ENCODE measurements at places on chromosomes 5 and 9.

- no peak for DNase-seq
These were observed 131.1 kb downstream of the ZCCHC7 start for GRCh38 chr9:37251452-37251851.

GRCh38 chr9:123975871-123976270 is 35.7 kb upstream of the LHX2 start:
- DNase-seq = no peak

DNA sequence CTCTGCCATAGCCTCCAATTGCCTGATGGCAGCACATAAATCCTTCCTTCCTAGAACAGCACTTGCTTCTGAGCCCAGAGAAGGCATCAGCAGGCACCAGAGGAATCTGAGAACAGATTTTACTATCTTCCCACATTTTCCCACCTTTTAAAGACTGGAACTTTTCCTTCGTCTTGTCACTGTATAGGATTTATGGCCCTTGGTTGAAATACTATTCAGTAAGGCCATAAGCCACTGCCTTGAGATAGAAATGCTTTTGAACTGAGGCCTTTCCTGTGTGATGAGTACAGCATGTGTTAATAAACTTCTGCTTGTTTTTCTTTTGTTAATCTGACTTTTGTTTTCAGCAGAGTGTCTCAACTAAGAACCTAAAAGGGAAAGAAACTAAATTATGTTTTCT is 84.3 kb downstream of the MRPS27 start:
- no peak for DNase-seq

- no peak for DNase-seq
These were observed 263.2 kb downstream of the ISL1 start for GRCh38 chr5:51646482-51646881.

- no peak for DNase-seq
These were observed 151.3 kb upstream of the TRPC7 start for GRCh38 chr5:136516637-136517036.

DNA sequence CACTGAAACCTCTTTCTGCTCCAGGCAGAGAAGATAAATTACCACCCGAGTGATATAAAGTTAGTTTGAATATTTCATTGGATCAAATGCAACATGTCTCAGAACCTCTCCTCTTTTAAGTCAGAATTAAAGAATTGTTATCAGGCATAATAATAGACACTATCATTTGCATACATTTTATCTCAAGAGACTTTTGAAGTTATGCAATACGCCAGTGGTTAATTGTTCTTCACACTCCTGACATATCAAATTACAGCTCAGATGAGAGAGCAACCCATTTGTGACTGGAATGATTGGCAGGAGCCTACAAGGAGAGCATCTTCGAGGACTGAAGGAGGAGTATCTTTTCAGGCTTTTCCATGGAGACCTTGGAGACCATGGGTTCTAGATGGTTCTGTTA is 452.2 kb downstream of the KDM4C start:
- no peak for DNase-seq

GRCh38 chr5:124650147-124650561 is 96.3 kb downstream of the ZNF608 start:
- DNase-seq = no peak

DNA sequence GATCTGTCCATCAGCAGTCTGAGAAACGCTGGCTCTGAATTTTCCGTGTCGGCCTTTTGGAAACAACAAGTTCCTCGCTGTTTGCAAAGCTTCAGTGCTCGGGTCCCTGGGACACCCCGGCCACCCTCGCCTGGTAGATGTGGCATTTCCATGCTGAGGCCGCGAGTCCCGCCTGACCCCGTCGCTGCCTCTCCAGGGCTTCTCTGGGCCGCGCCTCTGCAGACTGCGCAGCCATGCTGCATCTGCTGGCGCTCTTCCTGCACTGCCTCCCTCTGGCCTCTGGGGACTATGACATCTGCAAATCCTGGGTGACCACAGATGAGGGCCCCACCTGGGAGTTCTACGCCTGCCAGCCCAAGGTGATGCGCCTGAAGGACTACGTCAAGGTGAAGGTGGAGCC is 4.7 kb downstream of the NTNG2 start:
- DNase-seq = no peak

GRCh38 chr9:108478431-108479332 is 377.1 kb downstream of the ACTL7B start:
- peak; percentile 48 for DNase-seq

DNA sequence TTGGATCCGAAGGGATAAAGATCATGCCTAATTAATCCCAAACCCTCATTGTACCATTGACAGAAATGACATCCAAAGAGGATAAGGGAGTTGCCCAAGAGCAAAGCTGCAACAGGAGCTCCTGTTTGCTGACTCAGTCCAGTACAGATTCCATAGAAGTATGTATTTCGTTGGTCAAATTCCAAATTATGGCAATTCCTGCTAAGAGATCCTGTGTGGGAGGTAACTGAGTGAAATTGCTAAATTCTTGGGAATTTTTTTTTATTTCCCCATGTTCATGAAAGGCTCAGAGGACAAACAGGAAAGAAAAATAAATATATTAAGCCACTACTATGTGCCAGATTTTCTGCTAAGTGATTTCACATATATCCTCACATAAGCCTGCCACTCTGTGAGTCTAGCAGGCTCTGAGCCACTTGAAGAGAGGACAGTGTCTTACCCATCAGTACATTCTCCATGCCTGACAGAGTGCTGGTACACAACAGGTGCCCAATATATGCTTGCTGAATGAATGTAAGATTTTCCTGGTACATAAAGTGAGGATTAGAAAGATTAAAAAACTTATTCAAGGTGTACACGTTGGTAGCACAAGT is 132.7 kb downstream of the GLIS3 start:
- no peak for DNase-seq

GRCh38 chr9:76620581-76620980 is 143.7 kb upstream of the PCA3 start:
- DNase-seq = no peak

GRCh38 chr9:97517331-97518089 is 16.0 kb downstream of the TMOD1 start:
- no peak for DNase-seq

GRCh38 chr9:6681957-6682501 is 36.5 kb upstream of the GLDC start:
- DNase-seq = no peak

DNA sequence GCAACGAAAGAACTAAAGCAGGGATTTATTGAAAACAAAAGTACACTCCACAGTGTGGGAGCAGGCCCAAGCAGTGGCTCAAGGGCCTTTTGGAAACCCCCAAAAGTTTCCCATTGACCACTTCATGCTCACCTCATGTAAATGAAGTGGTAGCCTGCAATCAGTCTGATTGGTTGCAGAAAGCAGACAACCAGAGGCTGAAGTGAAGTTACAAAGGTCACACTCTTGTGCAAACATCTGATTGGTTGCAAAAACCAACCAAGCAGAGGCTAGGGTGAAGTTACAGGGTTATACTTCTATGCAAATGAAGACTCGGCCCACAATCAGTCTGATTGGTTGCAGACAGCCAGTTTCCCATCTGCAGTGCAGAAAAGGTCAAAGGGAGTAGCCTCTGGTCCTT is 258.0 kb downstream of the YTHDC2 start:
- DNase-seq = no peak

DNA sequence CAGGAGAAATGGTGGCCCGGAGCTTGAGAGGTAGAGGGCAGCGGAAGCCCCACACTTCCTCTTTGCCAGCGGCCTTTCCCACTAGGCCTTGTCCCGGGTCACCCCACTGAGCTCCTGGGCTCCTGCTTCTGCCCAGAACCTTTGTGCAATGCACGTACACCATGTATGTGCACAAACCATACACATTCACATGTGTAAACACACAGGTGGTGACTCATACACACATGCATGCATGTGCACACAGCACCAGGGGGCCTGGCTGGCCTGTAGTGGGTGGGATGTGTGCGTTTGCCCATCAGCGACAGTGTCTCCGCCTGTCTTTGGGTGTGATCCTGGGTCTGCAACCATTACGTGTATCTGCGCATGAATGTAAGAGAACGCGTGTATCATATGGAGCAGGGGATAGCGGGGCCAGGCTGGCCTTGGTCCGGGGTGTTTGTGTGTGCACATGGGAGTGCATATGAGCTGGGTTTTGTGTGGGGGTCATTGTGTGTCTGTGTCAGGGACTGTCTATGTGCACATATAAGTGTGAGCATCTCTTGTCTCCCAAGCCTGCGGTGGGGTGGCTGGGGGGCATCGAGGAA is 43.7 kb downstream of the PSD2 start:
- no peak for DNase-seq

- peak; percentile 39 for DNase-seq
These were observed 25.4 kb upstream of the ZSWIM6 start for GRCh38 chr5:61306531-61307131.

- DNase-seq = peak; percentile 13
These were observed 3.6 kb upstream of the CCNJL start for GRCh38 chr5:160315968-160316367.

GRCh38 chr9:33209394-33209793 is 30.6 kb upstream of the SPINK4 start:
- no peak for DNase-seq

DNA sequence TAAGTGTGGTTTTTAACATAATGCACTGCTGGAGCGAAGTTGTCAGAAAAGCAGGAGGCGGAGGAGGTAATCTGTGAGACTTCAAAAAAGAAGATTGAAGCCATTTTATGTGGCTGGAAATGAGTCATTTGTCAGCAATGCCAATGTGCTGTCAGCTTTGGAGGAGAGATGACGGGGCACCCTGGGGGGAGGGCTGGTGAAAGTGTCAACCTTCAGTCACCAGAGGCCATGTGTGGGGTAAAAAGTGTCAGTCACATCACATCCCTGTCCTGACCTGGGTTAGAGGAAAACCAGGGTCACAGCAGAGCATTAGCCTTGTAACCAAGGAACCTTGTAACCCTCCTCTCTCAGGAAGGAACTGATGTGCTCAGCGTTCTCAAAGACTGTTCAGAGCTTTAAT is 59.1 kb downstream of the TLR4 start:
- no peak for DNase-seq

GRCh38 chr5:65199993-65200675 is 281.6 kb downstream of the ADAMTS6 start:
- no peak for DNase-seq

GRCh38 chr9:74940600-74940999 is 12.1 kb downstream of the C9orf40 start:
- peak; percentile 9 for DNase-seq

- DNase-seq = no peak
These were observed 30.2 kb upstream of the HTR4 start for GRCh38 chr5:148684528-148684927.

GRCh38 chr5:34656001-34656699 is at the start of gene RAI14:
RAI14 (plus strand) TSS chr5:34656328; CDS start chr5:34686920, 30,592 bp downstream.
- DNase-seq = peak; percentile 91

DNA sequence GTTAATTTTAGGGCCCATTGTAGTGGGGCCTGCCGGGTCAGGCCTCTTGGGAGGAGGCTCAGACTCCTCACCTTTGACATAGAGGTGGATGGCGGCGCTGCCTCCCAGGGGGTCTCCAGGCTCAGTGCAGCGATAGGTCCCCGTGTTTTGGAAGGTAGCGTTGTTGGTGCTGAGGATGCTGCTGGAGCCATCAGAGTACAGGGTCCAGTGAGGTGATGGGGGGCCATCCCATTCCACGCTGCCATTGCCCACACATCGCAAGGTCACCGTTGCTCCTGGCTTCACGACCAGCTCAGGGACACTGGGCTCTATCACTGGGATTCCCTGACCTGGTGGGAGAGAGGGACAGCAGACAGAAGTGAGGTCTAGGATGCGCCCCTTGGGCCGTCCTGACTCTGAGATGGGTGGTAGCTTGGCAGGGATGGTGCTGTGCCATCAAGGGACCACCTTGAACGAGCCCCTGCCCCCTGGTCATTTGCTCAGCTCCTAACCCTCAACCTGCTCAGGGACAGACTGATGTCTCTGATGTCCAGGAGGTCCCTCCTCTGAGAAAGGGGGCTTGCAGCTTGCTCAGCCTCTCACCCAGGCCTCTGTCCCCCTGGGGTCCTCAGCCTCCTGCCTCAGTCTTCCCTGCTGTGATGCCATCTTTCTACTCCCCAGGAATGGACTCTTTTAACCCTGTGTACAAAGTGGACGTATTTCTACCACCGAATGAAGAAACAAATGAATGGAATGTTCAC is 5.5 kb downstream of the CSF1R start:
- DNase-seq = peak; percentile 2

DNA sequence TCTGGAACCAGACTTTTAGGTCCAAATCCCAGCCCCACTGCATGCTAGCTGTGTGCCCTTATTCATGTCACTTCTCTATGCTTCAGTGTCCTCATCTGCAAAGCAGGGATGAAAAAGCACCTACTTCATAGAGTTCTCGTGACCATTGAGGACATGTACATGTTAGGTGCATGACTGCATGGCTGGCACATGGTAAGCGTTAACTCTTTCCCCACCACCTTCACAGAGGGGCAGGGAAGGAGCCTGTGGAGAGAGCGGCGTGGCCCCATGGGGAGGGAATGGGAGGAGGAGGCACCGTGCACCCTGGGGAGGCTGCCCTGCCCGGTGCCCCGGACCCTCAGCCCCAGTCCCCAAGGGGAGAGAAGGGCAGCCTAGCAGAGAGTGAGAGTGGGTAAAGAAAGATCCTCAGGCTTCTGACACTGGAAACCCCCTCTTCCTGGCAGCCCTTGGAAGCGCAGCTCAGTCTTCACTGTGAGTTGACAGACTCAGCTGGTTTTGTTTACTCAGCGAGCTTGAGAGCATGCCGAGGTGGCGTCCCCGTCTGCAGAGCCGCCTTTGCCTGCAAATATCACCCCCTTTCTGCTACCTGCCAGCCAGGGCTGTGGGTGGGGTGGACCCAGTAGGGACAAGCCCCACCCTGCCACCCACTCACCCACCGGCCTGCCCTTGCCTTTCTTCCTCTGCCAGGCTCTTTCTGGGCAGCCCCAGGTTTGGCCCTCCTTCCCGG is 10.6 kb upstream of the ANGPTL2 start:
- DNase-seq = no peak

- no peak for DNase-seq
These were observed 90.1 kb upstream of the FAM169A start for GRCh38 chr5:74956278-74956677.

DNA sequence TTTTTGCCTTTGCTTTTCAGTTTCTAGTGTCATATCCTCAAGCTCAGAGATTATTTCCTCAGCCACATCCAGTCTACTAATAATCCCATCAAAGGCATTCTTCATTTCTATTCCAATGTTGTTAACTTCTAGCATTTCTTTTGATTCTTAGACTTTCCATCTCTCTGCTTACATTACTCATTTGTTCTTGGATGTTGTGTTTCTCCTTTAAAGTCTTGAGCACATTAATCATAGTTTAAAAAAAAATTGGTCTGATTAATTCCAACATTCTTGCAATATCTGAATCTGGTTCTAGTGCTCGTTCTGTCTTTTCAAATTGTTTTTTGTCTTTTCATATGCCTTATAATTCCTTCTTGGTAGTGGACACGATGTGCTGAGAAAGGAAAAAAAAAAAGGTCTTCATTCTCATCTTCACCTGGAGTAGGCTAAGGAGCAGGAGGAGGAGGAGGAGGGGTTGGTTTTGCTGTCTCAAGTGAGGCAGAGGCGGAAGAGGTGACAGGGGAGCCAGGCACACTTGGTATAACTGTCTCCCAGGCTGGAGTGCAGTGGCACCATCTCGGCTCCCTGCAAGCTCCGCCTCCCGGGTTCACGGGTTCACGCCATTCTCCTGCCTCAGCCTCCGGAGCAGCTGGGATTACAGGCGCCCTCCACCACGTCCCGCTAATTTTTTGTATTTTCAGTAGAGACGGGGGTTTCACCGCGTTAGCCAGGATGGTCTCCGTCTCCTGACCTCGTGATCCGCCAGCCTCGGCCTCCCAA is 16.3 kb downstream of the PRXL2C start:
- DNase-seq = no peak

GRCh38 chr5:142388696-142389095 is 63.9 kb upstream of the SPRY4 start:
- DNase-seq = no peak
